ENCODE measurements at places on chromosomes 7 and 10. TPM values are rescaled to one million over a fixed set of nuclear protein-coding genes. Genes with fewer than 3 reads are reported as not detected.
A peak's percentile ranks its signal among the peaks of the same experiment; 100 is the strongest.

- H3K36me3 ChIP-seq: no peaks in the 10 kb centered on the region
- no peak for DNase-seq
- no peaks in the 10 kb centered on the region for H3K27me3 ChIP-seq
Measured at GRCh38 chr7:4621396-4621795, 60.7 kb upstream of the FOXK1 start.

DNA sequence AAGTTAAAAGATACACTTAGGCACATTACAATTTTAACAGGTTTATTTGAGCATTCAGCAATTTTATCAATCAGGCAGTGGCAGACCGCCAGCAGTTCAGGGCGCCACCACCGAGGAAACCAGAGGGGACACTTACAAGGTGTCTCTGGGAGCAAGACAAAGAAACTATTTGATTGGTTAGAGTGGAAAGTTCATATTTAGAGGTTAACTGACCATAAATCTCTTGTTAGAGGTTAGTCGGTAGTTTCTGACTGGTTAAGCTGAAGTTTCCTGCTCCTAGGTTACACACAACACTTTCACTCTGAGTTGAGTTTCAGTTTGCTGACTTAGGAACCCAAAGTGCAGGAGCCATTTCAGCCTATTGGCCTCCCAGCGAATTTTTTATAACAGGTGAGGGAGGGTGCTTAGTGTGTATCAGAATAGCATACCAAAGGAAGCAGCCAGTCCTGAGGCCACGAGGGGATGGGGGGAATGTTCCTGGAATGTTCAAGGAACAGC lies 10.8 kb upstream of the PVRIG start:
- no peaks in the 10 kb centered on the region for H3K27me3 ChIP-seq
- H3K4me3 ChIP-seq: peak overlapping the region; percentile 10
- H3K36me3 ChIP-seq: no peaks in the 10 kb centered on the region
- DNase-seq: peak; percentile 30
- H3K4me1 ChIP-seq: peaks cover 42% of the 10 kb centered on the region
- H3K27ac ChIP-seq: no peak overlapping the region

GRCh38 chr10:49024484-49024883 lies 84.8 kb upstream of the LRRC18 start:
- no peak overlapping the region for H3K4me3 ChIP-seq
- DNase-seq: no peak
- H3K27ac ChIP-seq: no peak overlapping the region
- H3K4me1 ChIP-seq: no peaks in the 10 kb centered on the region

DNA sequence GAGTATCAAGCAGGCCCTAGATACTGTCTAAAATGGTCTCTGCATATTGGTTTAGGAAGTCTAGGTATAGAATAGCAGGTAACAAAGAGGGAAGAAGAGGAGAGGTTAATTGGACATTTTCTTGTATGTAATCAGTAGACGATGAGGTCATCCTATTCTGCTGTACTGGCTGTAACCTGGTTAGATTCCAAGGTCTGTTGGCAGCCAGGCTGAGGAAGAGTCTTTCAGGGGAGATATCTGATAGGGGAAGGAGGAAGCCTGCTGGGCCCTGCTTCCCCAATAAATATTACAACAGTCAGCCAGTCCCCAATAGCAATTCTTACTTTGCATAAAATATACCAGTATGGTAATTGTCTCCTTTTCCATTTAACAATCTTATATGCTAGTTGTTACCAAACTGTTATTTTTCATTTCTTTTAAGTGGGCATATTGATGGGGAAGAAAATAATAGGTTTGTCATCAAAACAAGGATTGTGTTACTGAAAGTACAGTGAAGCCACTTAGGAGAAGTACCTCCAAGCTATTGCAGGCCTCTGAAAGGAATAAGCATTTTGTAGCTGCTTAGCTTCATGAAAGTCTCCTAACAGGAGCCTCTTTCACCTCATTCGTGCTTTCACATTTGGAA lies 186.4 kb downstream of the LRRC4 start:
- no peaks in the 10 kb centered on the region for H3K27me3 ChIP-seq
- peaks cover 15% of the 10 kb centered on the region for H3K36me3 ChIP-seq
- peaks cover 8% of the 10 kb centered on the region for H3K4me1 ChIP-seq
- no peak for DNase-seq

GRCh38 chr7:1806354-1806753 lies 136.3 kb downstream of the ELFN1 start:
- H3K27me3 ChIP-seq: peaks cover 3% of the 10 kb centered on the region
- H3K36me3 ChIP-seq: no peaks in the 10 kb centered on the region
- no peaks in the 10 kb centered on the region for H3K4me1 ChIP-seq
- no peak for DNase-seq

- H3K4me1 ChIP-seq: no peaks in the 10 kb centered on the region
- H3K4me3 ChIP-seq: no peak overlapping the region
- no peak for DNase-seq
Measured at GRCh38 chr7:148211740-148212151, 378.8 kb upstream of the C7orf33 start.

DNA sequence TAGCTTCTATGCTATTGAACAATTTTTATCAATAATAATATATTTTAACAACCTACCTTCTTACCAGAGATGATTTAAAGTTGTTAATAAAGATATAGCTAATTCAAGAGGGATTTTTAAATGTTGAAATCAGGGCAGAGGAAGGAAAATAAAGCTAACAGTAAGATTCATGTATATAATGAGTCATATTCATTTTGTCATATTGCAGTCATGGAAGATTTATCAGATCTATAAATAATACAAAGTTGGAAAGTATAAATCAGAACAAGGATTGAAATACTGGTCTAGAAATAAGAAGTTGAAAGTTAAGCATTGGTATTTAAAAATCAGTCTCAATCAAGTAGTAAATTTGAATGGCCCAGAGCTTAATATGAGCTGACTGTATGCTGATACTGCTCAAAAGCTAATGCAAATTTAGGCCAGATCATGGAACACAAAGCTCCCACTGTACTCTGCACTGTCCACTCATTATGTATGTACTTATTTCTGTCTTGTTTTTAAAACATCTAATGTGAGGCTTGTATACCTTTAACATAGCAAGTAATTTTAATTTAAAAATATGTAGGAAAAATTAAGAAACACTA lies 196.9 kb downstream of the ZEB1 start:
- DNase-seq: no peak
- peaks cover 49% of the 10 kb centered on the region for H3K36me3 ChIP-seq
- no peaks in the 10 kb centered on the region for H3K4me1 ChIP-seq
- H3K27ac ChIP-seq: no peak overlapping the region

DNA sequence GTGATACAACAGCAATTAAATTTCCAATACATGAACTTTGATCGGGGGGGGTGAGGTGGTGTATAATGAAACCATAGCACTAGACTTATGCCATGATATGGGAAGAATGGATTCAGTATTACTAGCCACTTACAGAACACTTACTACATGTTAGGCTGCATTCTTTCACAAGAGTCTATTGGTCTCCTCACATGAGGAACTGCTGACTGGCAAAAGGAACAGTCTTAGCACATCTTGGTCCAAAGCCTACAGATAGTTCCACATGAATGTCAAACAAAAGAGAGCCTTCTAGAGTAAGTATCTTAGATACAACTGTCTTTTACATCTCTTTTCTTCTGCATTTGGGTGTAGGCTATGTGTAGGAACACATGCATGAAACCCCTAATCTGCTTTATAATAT lies 115.9 kb upstream of the DNAJB12 start:
- no peak overlapping the region for H3K27ac ChIP-seq
- no peaks in the 10 kb centered on the region for H3K4me1 ChIP-seq
- DNase-seq: no peak
- H3K27me3 ChIP-seq: no peaks in the 10 kb centered on the region

- no peaks in the 10 kb centered on the region for H3K27me3 ChIP-seq
- no peak overlapping the region for H3K4me3 ChIP-seq
- H3K4me1 ChIP-seq: no peaks in the 10 kb centered on the region
Measured at GRCh38 chr10:85919491-85920021, 447.0 kb downstream of the GRID1 start.

DNA sequence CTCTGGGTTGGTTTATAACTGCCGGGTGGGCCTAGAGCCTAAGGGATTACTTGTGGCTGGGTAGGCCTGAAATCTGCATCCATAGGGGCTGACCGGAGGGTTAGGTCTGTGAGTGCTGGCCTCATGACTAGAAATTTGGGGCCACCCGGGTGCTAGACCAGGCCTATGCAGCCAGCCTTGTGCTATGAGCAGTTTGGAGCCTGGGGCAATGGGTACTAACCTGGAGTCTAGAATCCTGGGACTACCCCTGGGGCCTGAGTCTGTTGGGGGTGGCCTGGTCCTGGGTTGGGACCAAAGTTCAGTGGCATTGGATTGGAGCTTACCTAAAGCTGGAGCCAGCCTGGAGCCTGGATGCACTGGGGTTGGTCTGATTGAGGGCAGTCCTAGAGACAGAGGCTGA lies 995.2 kb downstream of the ANKRD7 start:
- no peaks in the 10 kb centered on the region for H3K4me1 ChIP-seq
- no peaks in the 10 kb centered on the region for H3K36me3 ChIP-seq
- H3K27me3 ChIP-seq: no peaks in the 10 kb centered on the region
- no peak overlapping the region for H3K4me3 ChIP-seq

GRCh38 chr7:106122713-106123112 lies 10.6 kb upstream of the SYPL1 start:
- H3K27me3 ChIP-seq: no peaks in the 10 kb centered on the region
- peaks cover 11% of the 10 kb centered on the region for H3K4me1 ChIP-seq
- no peak overlapping the region for H3K27ac ChIP-seq

GRCh38 chr7:8284606-8285005 lies 22.6 kb upstream of the ICA1 start:
- H3K27me3 ChIP-seq: peaks cover 3% of the 10 kb centered on the region
- DNase-seq: no peak
- no peak overlapping the region for H3K4me3 ChIP-seq
- no peak overlapping the region for H3K27ac ChIP-seq
- H3K4me1 ChIP-seq: no peaks in the 10 kb centered on the region

GRCh38 chr10:30820261-30820991 lies 190.9 kb upstream of the LYZL2 start:
- no peak for DNase-seq
- H3K27me3 ChIP-seq: no peaks in the 10 kb centered on the region
- H3K36me3 ChIP-seq: no peaks in the 10 kb centered on the region
- no peak overlapping the region for H3K4me3 ChIP-seq
- no peak overlapping the region for H3K27ac ChIP-seq

The UCN3 gene
- total RNA-seq: not detected

The ACSL5 gene
- 36.2 TPM for total RNA-seq

DNA sequence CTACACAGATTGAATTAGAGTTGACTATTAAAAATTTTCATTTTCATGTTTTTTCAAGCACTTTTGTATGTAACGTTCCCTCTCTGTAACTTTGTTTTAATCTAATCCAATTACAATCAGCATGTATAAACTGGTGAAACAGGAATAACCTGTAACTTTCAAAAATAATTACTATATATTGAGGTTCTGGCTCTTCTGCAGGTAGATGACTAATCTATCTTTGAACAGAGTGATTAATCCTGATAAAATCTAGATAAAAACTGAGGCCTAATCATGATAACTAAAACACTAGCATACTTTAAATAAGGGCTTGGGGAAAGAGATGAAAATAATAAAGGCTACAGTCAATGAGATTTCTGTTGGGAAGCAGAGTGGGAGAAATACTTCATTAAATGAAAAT lies 101.6 kb upstream of the KCND2 start:
- no peaks in the 10 kb centered on the region for H3K4me1 ChIP-seq
- no peak overlapping the region for H3K27ac ChIP-seq
- H3K4me3 ChIP-seq: no peak overlapping the region
- H3K36me3 ChIP-seq: no peaks in the 10 kb centered on the region
- no peak for DNase-seq

DNA sequence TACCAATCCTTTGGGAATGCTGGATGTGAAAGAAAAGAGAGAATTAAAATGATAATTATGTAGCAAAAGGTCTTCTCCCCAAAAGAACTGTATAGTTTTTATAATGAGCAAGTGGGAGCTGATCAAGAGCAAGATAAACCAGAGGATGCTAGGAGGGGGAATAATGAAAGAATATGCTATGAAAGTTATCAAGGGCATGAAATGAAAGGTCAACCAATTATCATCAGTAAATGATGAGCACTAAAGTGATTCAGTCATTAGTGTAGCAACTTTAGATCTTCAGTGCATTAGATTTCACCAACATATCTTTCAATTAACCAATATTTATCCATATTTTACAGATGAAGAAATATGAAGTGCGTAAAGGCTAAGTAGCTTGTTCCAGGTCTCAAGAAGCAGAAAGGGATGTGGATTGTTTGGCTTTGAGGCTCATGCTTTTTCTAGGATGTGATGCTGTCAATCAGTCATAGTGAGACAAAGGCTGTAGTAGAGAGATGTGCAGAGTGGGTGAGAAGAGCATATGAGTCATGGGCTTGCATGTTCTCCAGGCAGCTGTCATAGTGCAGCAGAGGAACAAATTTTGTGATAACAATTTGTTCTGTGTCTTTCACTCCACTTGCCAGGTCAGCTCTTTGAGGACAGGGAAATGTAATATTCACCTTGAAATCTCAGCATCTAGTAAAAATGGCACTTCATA lies 5.7 kb upstream of the OR2F2 start:
- H3K4me1 ChIP-seq: no peaks in the 10 kb centered on the region
- H3K27me3 ChIP-seq: peaks cover 3% of the 10 kb centered on the region
- H3K27ac ChIP-seq: no peak overlapping the region

GRCh38 chr10:131963350-131963749 lies 18.4 kb downstream of the BNIP3 start:
- H3K27me3 ChIP-seq: no peaks in the 10 kb centered on the region
- H3K27ac ChIP-seq: no peak overlapping the region
- no peak overlapping the region for H3K4me3 ChIP-seq
- no peaks in the 10 kb centered on the region for H3K36me3 ChIP-seq

DNA sequence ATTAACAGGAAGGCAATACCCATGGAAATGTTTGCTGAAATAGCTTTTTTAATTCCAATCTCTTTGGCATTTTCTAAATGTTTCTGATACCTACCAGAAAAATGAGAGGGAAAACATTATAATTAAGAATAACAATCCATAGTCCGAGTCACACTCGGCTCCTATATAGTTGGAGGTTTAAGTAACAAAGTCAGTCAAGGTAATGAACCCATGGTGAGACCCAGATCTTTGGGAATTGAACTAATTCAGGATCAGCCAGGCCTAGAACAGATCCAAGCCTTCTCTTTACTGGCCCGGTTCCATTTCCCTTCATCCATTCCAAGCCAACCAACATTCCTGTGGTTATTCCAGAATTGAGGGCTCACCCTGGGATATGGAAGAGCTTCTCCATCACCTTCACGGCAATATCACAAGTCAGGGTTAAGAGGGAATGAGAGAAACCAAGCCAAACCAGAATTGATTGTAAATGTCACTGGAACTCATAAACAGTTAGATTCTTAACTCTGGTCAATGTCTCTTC lies 28.3 kb downstream of the ABCB4 start:
- H3K4me1 ChIP-seq: peaks cover 5% of the 10 kb centered on the region
- H3K36me3 ChIP-seq: peaks cover 15% of the 10 kb centered on the region
- H3K27me3 ChIP-seq: no peaks in the 10 kb centered on the region
- no peak overlapping the region for H3K4me3 ChIP-seq

- DNase-seq: no peak
- H3K36me3 ChIP-seq: no peaks in the 10 kb centered on the region
- no peaks in the 10 kb centered on the region for H3K27me3 ChIP-seq
Measured at GRCh38 chr7:88826222-88826621, 30.7 kb upstream of the TEX47 start.

Measured in B cell (primary cell).